ENCODE measurements at places on chromosomes 12 and 14. TPM values are rescaled to one million over a fixed set of nuclear protein-coding genes. Genes with fewer than 3 reads are reported as not detected.

- DNase-seq: peak; percentile 31
These were observed 117.7 kb upstream of the FRMD6 start for GRCh38 chr14:51533872-51534553.

CCDC196 gene
- not detected for total RNA-seq

- peak; percentile 0 for DNase-seq
These were observed 14.6 kb downstream of the VASH1 start for GRCh38 chr14:76775695-76776427.

GRCh38 chr12:88856201-88856600 lies 275.9 kb upstream of the KITLG start:
- no peak for DNase-seq

GRCh38 chr14:98028162-98028561 lies 1231.0 kb downstream of the VRK1 start:
- DNase-seq: no peak

DNA sequence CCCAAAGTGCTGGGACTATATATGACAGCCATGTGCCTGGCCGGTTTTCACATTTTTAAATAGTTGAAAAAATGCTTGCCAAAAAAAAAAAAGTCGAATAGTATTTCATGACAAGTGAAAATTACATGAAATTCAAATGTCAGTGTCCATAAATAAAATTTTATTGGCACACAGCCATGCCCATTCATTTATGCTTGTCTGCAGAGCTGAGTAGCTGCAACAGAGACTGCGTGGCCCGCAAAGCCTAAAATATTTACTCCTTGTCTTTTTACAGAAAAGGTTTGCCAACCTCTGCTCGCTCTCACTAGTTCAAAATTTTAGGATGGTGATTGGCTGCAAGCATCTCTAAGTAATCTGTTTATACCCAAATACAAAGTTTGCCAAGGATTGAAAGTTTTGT lies 49.2 kb downstream of the TESC start:
- DNase-seq: no peak

DNA sequence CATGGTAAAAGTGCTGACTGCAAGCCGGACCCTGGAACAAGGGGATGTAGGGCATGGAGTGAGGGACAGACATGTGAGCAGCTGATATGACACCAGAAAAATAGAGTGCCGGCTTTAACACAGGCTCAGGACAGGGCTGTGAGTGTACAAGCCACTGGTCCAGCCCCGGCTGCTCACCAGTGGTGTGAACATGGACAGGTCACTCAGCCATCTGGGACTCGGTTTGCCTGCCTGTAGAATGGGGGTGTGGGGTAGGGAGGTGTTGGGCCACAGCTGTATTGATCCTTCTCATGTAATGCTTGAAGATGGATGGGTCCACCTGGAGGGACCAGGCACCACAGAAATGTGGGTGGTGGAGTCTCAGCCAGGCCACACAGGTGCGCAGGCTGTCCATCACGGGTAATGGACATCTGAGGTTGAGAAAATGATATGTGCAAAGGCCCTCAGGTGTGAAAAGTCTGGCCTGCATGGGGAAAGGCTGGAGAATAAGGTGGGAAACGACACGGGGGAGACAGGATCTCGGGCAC lies 10.6 kb upstream of the KRT74 start:
- DNase-seq: no peak

DNA sequence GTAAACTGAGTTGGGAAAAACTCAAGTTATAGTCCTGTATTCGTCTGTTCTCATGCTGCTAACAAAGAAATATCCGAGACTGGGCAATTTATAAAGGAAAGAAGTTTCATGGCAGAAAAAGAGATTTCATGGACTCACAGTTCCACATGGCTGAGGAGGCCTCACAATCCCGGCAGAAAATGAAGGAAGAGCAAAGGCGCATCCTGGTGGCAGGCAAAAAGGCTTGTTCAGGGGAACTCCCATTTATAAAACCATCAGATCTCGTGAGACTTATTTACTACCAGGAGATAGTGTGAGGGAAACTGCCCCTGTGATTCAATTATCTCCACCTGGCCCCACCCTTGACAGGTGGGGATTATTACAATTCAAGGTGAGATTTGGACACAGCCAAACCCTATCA lies 292.6 kb upstream of the SYT1 start:
- no peak for DNase-seq

GRCh38 chr14:102560458-102561261 lies 31.8 kb upstream of the RCOR1 start:
- DNase-seq: no peak

DNA sequence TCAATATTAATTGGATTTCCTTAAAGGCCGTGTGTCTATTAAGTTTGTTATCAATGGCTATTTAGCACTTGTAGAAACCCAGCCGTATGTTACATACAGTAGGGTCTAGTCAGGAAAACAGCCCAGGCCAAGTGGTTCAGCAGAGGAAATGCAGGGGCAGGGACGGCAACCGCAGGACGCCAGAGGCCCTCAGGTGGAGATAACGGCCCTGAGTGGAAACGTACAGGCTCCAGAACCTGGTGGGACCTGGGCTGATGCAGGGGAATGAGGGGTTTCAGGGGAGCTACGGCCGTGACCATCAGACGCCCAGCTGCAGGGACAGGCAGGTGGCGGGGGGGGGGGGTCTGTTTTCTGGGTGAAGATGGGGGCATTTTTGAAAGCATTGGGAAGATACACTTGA lies 3.7 kb upstream of the ANKLE2 start:
- no peak for DNase-seq

RAD9B gene
- total RNA-seq: 0.40 TPM

DNA sequence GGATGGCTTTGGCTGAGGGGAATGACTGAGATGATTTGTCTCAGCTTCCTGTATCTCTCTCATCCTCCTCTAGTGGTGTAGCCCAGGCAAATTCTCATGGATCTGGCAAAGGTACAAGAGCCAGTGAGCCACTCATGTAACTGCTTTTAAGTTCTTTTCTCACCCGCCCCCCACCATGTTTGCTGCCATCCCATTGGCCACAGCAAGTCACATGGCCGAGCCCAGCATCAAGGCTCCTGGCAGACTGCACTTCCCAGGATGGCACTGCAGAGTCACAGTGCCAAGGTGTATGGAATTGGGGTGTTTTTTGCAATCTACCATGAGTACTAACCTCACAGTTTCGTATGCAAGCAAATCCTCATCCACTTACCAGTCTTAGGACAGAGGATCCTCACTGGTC lies 50.9 kb downstream of the CHST11 start:
- DNase-seq: no peak

DNA sequence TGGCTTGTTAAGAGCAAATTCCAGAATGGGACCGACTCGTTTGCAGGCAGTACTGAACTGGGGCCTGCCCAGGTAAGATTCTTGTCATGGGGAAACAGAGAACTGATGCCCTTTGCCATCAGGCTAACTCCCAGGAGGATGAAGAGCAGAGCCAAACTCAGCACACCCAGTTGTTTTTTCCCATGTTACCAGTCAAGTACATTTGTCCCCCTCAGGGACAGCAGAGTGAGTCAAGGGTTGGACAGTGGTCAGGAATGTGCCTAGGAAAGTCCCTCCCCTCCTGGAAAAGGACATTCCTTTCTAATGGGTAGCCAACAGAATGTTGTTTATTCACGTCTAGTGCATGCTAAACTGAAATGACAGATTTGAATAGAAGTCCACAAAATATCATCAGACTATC lies 1.6 kb downstream of the ART4 start:
- peak; percentile 97 for DNase-seq

DNA sequence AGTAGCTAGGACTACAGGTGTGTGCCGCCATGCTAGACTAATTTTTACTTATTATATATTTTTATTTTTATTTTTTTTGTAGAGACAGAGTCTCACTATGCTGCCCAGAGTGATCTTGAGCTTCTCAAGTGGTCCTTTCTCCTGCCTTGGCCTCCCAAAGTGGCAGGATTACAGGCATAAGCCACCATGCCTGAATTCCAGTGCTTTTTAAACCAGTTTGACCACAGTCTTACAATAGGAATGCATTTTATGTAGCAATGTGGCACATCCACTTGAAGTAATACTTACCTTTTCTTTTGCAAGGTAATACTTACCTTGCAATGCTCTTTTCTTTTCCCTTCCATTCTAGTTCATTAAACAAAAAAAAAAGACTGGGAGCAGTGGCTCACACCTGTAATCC lies 38.0 kb upstream of the CPM start:
- no peak for DNase-seq

GRCh38 chr12:70638639-70639360 lies 1.6 kb upstream of the PTPRB start:
- peak; percentile 87 for DNase-seq

PTHLH gene
- total RNA-seq: under 0.01 TPM

DNA sequence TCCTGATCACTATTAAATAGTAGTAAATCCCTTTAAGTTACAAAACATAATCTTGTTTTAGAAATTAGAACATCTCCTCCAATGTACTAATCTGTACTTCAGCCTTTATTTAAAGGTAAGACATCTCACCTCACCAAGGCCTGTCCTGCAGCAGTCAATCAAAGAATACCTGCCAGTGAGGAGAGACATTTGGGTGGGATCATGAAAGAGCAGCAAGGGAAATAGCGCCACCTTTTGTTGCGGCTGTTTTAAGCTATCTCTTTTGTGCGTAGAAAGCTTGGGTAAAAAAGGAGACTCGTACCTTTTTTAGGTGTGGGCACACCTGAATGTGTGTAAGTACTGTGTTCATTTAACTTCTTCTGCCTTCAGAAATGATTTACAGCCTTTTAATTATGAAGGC lies 117.8 kb upstream of the TMTC1 start:
- DNase-seq: no peak

DNA sequence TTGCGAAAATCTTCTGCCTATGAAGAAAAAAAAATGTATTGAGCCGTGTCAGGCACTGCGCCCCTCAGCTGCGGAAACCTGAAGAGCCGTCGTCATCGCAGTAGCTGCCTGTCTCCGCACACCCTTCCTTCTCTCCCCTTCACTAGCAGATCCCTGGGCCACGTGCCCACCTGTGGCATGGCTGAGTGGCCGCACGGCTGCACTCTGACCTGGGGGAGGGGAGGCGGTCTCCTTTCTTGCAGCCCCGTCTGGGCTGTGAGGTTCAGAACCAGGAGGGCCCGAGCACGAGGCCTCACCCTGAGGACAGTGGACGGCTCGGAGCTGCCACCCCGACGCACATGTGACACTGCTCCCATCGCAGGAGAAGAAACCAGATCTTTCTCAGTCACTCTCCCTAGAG lies 24.9 kb downstream of the PGAM5 start:
- DNase-seq: no peak

- no peak for DNase-seq
These were observed 646.1 kb downstream of the C12orf50 start for GRCh38 chr12:87382959-87383566.

GRCh38 chr12:4767186-4767585 lies 47.0 kb downstream of the GALNT8 start:
- no peak for DNase-seq

CIROP gene
- total RNA-seq: not detected

DNA sequence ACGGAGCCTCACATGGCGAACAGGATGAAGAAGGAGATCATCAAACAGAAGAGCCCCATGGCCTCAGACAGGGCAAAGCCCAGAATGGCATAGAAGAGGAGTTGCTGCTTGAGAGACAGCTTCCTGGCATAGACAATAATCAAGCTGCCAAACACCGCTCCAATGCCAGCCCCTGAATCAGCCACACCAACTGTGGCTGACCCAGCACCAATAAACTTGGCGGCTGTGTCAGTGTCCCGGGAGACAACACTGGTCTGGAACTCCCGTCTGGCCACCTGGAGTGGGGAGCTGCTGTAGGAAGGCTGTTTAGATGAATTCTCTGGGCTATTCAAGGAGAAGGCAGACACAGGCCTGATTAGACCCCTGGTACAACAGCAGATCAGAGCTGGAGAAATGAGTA lies 100.1 kb downstream of the HEATR5A start:
- DNase-seq: no peak

DNA sequence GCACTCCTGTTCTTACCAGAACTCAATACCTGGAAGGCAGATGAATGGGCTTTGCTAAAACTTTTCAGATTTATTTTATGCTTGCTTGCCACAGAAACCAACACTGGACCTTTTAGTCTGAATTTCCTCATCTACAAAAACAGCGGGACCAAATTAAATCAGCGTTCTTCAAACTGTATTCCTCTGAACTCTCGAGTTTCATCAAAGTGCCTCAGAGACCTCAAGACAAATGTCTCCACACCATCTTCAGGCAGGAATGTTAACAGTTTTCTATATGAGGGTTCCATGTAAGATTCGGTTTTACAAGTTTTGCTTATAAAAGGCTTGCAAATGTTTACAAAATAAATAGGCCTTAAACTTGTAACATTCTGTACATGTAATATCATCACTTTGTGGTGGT lies 74.6 kb downstream of the MED13L start:
- DNase-seq: no peak

DNA sequence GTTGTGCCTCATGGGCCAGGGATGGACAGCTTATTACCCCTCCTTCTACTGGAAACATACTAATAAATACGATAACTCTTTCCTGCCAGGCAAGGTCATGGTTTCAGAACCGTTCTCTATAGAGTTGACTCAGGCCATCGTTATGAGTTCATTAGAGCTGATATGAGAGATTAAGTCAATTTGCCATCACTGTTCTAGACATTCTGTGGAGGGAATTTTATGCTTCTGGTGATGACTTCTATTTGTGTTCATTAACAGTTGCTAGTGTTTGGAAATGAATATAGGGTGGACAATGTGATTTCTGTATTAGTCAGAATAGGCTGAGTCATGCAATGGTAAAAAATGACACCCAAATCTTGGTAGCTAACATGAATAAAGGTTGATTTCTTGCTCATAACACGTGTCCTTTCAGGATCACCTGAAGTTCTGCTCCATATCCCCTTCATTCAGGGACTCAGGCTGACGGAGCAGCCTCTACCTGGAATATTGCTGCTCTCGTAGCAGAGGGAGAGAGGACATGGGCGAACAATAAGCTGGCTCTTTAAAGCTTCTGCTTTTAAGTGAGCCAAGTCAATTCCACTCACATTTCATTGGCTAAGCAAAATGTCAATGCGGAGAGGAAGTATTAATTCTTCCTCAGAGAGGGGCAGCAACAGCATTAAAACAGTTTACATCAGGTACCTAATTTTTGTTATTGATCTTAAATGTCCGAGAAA lies 18.5 kb upstream of the TBPL2 start:
- peak; percentile 71 for DNase-seq

DNA sequence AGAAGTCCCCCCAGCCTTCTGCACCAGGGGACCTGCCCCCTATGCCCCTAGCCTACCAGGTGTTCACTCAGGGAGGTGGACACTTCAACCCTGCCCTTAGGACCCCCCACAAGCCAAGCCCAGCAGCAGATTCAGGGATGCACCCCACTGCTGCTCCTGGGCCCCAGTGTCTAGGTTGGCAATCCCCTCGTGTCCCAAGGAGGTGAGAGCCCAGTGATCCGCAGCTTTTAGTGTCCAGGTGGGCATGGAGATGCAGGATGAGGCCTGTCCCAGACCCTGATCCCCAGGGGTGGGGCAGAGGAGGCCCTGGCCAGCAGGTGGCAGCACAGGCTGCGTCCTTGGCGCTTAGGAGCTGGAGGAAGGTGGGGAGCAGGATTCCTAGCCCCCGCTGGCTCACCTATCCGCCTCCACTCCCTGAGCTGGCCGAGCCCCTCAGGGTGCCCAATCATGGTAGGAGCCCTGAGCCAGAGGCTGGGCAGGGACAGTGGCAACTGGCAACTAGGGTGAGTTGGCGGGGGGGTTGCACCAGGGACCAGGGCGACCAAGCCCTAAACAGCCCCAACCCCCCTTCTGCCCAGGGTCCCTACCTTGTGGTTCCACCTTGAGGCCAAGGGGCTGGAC lies 4.1 kb downstream of the CKB start:
- peak; percentile 41 for DNase-seq

RNASE1 gene
- total RNA-seq: 14.6 TPM

LALBA gene
- not detected for total RNA-seq

Measured in lung microvascular endothelial cell (primary cell).